Dorsolateral prefrontal cortex (tissue), 122 donors: ENCODE measurements at places on chromosomes 5 and 9.

- no peak for DNase-seq
Observed at GRCh38 chr5:66406761-66407336, 189.3 kb upstream of the MAST4 start.

DNA sequence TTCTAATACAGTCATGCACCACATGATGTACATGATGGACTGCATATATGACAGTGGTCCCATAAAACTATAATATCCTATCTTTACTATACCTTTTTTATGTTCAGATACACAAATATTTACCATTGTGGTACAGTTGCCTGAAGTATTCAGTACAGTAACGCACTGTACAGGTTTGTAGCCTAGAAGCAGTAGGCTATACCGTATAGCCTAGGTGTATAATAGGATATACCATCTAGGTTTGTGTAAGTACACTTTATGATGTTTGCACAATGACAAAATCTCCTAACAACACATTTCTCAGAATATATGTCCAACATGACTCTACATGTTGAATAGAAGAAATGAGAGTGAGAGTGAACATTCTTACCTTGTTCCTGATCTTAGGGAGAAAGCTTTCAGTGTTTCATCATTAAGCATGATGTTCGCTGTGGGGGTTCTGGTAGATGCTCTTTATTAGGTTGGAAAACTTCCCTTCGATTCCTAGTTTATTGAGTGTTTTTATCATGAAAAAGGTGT is 31.8 kb downstream of the AMBP start:
- no peak for DNase-seq

GRCh38 chr5:134554319-134555222 is 29.1 kb downstream of the JADE2 start:
- DNase-seq = no peak

GRCh38 chr9:15307523-15307841 is 466 bp upstream of the TTC39B start:
- DNase-seq = no peak

DNA sequence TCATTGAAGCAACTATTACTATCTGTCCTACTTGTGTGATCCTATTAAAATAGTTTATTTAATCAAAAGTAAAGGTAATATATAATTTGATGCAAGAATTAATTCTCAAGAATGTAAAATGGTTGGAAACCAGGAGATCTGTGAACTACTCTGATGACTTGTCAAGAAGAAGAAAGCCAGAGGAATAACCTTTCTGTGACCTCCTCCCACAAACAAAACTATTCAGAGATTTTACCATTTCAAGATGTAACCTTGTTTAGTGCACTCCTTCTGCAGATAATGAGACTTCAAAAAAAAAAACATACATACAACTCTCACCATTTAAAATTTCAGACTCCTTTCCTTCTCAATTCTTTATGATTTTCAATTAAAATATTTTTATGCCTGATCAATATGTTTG is 79.5 kb downstream of the RFX3 start:
- no peak for DNase-seq
